Testis (tissue), 5 donors: ENCODE measurements at places on chromosomes 3 and 15. TPM values are rescaled to one million over a fixed set of nuclear protein-coding genes. Genes with fewer than 3 reads are reported as not detected.

MUSTN1 gene
- 3.6 TPM for total RNA-seq

C15orf62 gene
- total RNA-seq, result 0.24 TPM

KY gene
- total RNA-seq, result 0.71 TPM

ANAPC13 gene
- total RNA-seq, result 50.5 TPM

ST8SIA2 gene
- 0.12 TPM for total RNA-seq
